Sigmoid colon (tissue), 7 donors: ENCODE measurements at places on chromosomes 6 and 20. TPM values are rescaled to one million over a fixed set of nuclear protein-coding genes. Genes with fewer than 3 reads are reported as not detected.

The MOXD1 gene
- 12.8 TPM for total RNA-seq

The HLA-DQB2 gene
- 1.1 TPM for total RNA-seq

The EGFL8 gene
- 15.3 TPM for total RNA-seq

The ILRUN gene
- total RNA-seq, result 77.8 TPM

The MCM8 gene
- total RNA-seq, result 4.6 TPM

The ADGRG6 gene
- 14.4 TPM for total RNA-seq
